ENCODE measurements at places on chromosomes 5 and 9.

GRCh38 chr5:43305948-43306565 is 7.2 kb downstream of the HMGCS1 start:
- no peak for DNase-seq

DNA sequence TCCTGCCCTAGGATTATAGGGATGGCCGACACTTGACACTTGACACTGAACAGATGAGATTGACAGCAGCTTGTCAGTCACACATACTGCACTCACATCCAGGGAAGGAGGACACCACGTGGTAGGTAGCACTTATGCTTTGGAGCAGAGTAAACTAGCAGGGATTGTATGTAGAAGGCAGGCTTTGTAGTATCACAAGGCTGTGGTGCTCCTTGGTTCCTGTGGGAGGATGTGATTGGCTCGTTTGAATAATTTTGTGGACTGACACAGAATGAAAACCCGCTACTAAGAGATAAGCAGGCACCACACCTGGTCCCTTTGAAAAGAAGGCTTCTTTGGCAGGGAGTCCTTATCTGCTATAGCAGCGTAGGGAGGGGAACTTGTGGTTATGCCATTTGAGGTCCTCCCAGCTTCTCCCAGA is 63.6 kb upstream of the IL12B start:
- no peak for DNase-seq

DNA sequence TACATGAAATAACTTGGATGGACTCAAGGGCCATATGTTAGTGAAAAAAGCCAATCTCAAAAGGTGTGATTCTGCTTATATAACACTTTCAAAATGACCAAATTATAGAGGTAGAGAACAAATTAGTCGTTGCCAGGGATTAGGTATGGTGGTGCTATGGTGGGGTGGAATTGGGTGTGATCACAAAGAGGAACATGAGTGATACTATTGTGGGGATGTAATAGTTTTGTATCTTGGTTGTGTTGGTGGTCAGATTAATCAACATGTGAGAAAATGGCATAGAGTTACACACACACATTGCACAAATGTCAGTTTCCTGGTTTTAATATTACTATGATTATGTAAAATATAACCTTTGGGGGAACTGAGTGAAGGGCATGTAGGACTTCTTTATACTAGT is 31.9 kb downstream of the CAMK4 start:
- DNase-seq, result no peak

DNA sequence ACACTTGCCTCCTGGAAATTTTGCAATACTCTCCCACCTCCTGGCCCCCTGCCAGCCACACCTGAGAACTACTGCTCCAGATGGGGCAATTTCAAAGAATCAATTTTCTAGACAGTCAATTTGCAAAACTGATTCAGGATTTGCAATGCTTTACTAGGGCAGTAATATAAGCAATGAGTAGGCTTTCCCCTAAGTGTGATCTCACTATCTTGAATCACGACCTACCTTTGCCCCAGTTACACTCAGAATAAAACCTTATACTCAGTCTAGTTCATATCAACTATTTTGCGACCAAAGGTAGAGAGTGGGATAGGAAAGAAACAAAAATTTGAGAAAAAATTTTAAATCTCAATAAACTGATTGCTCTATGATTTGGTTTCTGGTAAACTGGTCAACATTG is 54.4 kb downstream of the DROSHA start:
- DNase-seq, result no peak

DNA sequence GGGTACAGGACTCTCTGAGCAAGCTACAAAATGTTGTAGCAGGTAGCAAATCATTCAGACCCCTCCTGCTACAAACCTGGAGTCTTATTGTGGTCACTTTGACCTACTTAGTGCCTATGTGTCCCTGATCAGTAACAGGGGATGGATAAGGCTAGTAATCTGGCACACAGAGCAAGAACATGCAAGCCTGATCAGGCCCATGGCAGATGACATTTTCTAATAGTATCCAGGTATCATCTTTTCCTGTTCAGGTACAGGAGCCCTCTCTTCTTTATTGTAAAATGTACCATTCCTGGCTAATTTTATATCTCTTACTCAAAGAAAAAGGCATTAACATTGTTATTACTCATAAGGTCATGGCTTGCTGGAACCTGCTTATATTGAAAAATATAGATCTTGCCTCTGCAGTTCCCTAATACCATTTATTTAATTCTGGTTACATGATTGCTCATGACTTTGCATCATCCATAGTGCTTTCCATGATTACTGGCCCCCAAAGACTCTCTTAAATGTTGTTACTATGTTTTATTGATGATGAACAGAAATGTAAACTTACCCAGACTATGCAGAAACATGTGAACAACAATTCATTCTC is 18.2 kb upstream of the CCNH start:
- no peak for DNase-seq

DNA sequence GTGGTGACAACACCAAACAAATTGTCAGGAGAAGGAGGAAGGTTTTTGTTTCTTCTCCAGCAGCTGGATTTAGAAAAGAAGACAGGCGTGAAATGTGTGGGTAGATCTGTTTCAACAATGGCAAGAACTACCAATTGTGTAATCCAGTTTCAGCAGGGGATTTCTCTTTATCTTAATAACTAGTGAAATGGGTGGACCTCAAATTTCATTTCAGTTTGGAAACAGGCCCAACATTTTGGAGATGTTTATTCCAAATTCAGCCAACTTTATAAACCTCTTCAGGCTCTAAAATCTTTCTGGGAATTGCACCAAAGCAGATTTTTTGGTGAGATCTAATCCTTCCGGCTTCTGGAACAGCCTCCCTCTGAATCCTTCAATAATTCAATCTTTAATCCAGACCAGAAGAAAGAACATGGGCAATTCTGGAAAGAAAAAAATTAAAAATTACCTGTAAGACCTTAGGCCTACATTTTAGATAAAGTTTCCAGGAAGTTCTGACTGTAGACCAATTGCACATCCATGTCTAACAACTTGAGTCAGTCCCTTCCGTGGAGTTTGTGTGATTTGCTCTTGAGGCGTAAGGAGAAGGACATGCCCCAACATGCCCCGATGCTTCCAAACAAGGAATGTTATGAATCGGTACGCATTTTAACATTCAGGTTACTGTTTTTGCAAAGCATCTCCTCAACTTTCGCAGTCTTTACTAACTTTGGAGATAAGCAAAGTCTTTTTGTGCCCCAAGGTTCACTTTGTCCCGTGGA is 423.6 kb downstream of the IRX1 start:
- no peak for DNase-seq

- DNase-seq, result no peak
Observed at GRCh38 chr5:131974956-131975726, 29.7 kb upstream of the MEIKIN start.

DNA sequence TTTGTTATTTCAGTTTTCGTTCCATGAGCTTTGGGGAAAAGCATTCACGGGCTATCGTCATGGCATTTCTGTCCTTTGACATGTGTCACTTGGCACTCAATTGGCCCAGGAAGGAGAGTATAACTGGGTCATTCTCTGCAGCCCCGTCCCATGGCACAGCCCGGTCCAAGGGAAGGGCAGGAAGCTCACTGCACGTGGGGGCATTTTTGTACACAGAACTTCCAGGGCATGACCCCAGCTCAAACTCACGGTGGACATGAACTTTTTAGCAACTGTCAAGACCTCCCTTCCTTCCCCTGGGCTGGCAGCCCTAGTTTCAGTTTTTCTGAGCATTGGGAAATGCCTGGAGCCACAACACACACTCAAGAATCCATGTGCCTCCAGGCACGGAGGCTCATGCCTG is 161.6 kb upstream of the PANK3 start:
- no peak for DNase-seq

DNA sequence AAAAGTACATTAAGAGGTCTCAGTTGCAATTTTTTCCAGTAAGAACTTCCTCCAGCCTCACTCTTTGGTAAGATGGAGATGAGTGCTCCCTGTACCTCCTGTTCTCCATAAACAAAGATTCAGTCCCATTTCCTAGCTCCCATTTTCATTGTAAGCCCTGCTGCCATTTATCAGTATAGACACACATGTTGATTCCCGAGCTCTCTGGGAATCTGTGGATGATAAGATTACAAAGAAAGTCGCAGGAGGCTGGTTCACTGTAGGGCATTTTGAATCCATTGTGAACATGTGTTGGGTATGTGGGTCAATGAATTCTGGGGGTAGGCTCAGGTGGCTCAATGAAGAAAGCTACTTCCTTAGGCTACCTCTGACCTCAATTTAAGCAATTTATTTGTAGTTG is 36.7 kb downstream of the RGMB start:
- no peak for DNase-seq

- DNase-seq, result no peak
Observed at GRCh38 chr9:79034583-79034982, 537.2 kb upstream of the TLE4 start.

- no peak for DNase-seq
Observed at GRCh38 chr5:8869932-8870331, 675.9 kb downstream of the SEMA5A start.

GRCh38 chr9:22079873-22080341 is 70.8 kb upstream of the CDKN2B start:
- DNase-seq, result peak; percentile 2

DNA sequence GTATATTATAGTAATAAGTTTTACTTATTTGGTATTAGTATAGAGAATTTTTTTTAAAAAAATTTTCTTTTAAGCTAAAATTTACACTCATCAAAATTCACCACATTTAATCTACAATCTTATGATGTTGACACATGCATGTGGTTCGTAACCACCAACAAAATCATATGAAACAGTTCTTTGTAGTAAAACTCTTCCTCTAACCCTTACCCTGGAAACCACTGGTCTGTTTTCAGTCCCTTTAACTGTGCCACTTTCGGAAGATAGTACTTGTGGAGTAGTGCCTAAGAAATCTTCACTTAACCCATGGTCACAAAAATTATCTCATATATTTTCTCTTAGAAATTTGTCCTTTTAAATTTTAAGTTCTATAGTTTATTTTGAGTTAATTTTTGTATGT is 1498.8 kb downstream of the MAT2B start:
- DNase-seq, result no peak

GRCh38 chr5:157137691-157138090 is 5.0 kb downstream of the MED7 start:
- no peak for DNase-seq

GRCh38 chr5:50800410-50800809 is 134.0 kb downstream of the PARP8 start:
- DNase-seq, result no peak

DNA sequence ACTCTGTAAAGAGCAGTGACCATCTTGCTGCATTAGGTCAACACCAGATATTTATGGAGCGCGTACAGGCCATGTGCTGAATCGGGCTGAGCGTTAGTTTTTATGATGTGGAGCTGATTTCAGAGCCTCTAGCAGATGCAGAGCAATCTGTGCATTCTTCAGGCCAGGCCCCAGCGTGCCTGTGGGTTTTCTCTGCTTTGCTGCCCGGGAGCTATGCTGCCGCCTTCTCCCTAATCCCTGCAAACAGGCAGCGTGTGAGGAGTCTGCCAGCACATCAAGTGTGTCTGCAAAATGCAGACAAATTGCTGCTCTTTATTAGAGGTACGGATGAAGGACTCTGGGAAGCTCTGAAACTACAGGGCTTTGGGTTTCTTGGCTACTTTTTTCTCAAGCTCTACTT is 170.0 kb downstream of the NTRK2 start:
- DNase-seq, result no peak

DNA sequence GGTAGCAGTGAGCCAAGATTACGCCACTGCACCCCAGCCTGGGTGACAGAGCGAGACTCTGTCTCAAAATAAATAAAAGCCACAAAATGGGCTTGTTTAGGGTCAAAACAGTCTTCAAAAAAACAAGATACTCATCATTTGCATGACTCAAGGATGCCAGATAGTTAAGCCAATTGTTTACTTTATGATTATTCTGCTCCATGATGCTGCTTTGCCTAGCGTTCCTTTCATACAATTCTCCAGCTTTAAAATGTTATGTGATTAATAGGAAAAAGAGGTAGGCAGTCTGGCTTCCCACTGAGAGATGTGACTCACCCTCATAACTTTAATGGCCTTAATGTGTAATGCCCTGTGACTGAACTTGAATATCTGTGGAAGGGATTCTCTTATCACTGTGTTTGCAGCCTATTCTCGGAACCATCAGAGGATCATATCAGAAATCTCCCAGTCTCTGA is 364.6 kb upstream of the TRPC7 start:
- DNase-seq, result no peak

GRCh38 chr5:137605411-137605810 is 106.3 kb upstream of the SPOCK1 start:
- DNase-seq, result no peak

- DNase-seq, result no peak
Observed at GRCh38 chr9:21070906-21071305, 6.8 kb downstream of the IFNB1 start.

DNA sequence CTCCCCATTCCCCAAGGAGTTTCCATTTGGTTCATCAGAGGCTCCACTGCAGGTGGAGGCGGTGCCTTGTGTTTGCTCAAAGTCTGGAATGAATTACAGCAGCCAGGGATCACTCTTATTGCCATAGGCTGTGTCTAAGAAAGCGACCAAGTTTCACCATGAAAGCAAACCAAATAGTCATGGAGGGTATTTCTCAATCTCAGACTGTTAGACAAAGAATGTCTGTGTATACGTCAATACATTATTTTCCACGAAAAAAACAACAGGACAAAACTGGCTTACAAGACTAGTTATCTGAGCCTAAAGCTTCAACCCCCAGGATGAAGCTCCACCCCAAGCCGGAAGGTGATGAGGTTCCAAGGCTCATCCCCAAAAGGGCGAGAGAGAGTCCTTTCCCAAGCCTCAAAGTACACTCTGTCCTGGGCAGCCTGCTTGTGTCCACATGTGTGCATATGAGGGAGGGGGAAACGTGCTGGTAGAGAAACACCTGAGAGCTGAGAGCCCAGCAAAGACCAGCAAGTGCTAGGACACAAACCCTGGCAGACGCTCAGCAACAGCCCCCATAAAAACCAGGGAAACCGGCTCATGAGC is 4.3 kb downstream of the B4GALT1 start:
- no peak for DNase-seq

DNA sequence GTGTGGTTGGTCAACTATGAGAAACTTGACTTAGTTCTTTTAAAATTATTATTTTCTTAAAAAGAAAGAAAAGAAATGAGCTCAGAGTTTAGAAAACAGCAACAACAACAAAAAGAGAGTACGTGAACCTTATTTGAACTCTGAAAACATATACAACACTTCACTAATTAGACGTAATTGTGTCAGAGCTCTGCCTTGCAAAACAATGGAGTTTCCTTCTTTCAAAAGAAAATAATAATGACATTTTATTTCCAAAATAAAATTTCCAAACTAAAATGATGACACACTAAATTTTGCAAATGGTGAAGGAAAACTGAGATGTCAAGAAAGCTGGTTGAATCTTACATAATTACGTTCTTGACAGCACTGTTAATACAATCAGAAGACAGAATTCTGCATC is 15.4 kb downstream of the ROR2 start:
- DNase-seq, result no peak

- no peak for DNase-seq
Observed at GRCh38 chr5:60992871-60993270, 47.9 kb downstream of the NDUFAF2 start.

DNA sequence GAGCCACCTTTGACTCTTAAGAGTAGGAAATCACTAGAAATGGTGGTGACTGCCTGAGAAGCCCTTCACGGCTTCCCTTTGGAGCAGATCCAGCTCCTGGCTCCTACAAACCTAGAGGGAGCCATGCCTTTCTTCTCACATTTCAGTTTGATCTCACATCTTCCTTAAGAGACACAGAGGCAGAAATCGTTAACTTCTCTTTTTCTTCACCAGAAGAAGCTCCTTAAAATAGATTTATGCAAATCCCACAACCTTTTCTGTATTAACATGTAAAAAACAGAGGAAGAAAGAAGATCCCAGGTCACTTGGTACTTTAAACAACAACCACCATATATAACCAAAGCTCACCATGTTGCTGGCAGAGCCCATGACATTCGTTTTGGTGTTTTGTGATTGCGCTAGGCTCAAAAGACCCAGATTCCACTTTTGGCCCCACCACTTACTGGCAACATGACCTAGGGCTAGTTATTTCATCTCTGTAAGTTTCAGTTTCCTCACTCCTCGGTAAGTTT is 29.6 kb downstream of the PAX5 start:
- DNase-seq, result no peak
